ENCODE measurements at places on chromosomes 4 and X.
A peak's percentile ranks its signal among the peaks of the same experiment; 100 is the strongest.

- DNase-seq: no peak
Measured at GRCh38 chrX:42075032-42075431, 151.7 kb upstream of the CASK start.

- no peak for DNase-seq
Measured at GRCh38 chrX:15150586-15150985, 119.3 kb downstream of the ASB9 start.

DNA sequence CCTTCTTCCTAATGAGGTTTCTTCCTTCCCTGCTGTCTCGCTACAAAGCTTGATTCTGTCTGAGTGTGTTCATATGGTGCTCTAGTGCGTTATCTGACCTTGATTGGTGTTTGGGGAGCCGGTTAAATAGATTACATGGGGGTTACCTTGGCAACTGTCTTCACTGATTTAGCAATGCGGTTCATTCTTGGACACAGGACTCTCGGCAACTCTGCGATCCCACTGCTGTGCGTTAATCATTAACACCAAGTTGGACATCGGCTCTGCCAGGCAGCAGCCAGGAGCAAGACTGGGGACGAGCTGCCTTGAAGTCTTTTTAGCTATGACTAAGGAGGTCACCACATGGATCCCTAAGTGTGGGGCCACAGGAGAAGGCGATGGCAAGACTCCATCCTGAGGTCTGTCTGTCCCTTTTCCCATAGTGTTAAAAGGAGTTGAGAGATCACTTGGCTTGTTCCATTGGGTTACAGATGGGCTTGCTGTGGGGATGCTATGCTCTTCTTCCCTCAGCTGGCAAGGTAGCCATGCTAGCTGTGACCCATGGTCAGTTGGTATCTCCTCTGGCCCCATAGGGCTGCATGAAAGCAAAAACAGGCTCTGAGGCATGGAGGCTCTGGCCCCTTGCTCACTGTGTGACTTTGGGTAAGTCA lies 93.4 kb upstream of the MAMLD1 start:
- DNase-seq: peak; percentile 75

DNA sequence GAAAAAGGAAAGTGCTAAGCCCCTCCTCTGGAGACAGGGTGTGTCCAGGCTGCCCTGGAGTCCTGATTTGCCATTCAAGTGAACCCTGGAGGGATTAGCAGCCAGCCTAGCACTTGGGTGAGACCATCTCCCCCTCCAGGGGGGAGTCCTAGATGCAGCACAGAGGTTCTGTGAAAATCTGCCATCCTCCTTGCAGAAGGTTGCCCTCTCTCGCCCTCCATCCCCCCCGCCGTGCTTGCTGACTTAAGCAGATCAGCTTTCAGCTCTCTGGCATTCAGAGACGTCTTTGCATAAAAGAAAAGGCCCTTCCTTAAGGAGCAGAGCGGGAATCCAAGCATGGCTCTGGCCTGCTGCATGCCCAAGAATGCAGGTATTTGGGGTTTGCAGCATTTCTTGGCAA lies 102.1 kb upstream of the SCML1 start:
- DNase-seq: peak; percentile 31

GRCh38 chr4:31518796-31519250 lies 798.7 kb downstream of the PCDH7 start:
- DNase-seq: peak; percentile 2

- no peak for DNase-seq
Measured at GRCh38 chr4:102390438-102390837, 45.2 kb upstream of the SLC39A8 start.

DNA sequence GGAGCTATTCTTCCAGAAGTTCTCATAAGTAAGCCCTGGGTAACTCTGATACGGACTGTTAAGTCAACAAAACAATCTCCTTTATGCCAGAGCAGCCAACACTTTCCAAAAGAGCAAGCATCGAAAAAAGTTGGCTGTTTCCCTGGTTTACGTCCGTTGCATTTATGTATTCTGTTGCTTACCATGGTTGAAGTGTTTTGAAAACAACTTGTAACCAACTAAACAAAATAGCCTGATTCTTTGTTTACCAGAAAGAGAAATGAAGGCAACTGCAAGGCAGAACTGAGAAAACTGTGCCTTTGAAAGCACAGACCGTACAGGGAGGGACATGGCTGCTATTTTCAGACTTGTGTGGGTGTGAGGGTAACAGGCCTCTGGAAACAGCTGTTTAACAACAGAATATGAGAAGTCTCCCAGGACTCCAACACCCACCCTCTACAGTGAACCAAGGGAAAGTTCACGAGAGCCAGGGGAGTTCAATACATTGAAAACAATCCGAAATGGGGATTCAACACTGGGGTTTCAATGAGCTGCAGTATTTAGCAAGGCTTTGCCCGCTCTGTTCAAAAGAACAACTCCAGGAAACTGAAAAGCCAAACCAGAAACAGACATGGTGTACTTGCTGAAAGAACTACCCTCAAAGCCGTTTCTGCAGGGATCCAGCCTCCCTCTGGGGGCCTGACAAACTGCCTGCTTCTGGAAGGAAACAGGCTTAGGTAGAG lies 95.8 kb upstream of the EGFL6 start:
- DNase-seq: peak; percentile 18
